ENCODE measurements at places on chromosomes 7 and 10.

GRCh38 chr7:55593172-55593514 lies 20.8 kb upstream of the VOPP1 start:
- no peak for DNase-seq

GRCh38 chr10:47415520-47416304 lies 31.6 kb upstream of the ZNF488 start:
- no peak for DNase-seq

DNA sequence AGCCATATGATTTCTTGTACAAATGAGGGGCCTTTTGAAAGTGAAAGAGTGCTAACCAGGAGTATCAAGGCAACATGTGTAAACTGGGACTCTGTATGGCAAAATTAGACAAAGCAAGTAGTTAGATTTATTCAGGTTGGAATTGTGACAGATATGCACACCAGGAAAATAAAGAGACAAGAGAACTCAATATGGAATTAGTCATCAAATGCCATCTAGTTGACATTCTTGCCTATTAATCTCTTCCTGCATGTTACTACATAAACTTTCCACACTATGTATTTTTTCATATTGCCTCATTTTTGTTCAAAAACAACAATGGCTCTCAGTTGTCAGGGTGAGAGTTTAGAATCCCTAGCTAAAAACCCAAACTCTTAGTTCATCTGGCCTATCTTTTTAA lies 799.0 kb downstream of the NRG3 start:
- no peak for DNase-seq

DNA sequence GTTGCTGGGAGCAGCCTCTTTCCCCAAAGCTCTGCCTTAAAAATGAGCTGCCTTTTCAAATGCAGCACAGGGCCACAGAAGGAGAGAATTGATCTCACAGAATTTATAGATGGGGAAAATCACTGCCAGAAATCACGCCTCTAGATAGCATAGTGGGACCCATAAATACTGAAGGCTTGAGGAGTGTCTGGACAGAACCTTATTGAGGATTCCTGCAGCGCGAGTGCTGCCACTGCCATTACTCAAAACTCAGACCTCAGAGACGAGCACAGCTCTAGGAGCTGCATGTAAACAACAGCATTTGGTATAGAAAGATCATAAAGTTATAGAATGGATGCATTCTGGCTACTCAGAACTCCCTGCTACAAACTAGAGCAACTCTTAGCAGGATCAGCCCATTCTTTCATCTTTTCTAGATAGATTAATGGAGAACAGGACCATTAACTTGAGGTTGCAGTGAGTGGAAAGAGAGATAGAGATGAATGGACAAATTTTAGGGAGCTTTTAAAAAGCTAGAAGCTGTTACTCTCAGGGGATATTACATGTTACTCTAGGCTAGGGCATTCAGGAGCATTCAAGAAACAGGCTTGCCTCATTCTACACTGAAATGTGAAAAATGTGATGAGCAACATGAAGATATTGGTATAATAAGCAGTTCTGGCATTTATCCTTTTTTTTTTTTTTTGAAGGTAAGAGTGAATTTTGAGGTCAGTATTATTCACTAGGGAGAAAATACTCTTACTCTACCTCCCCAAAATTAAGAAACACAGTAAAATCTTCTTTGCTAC lies 267.2 kb upstream of the SLC26A5 start:
- no peak for DNase-seq

GRCh38 chr7:136925556-136925955 lies 57.1 kb downstream of the CHRM2 start:
- DNase-seq: no peak

GRCh38 chr7:82263920-82264782 lies 179.4 kb downstream of the CACNA2D1 start:
- DNase-seq: no peak

GRCh38 chr7:40815512-40815911 lies 680.7 kb downstream of the SUGCT start:
- no peak for DNase-seq

DNA sequence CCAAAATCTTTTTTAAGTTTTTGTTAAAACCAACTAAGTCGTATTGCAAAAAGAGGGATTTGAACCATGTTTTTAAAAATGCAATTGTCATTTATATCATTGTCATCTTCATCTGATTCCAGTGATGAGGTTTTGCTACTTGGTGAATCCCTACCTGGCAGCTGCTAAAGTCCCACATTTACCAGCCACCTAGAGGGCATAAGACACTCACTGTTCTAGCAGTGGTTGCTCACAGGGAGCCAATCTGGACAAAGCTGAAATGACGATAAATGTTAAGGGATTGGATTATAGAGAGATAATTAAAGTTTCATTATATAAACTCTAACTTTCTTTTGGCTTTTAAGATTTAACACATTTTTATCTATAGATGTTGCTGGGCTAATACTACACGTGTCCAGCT lies 18.7 kb downstream of the KIFBP start:
- DNase-seq: no peak

DNA sequence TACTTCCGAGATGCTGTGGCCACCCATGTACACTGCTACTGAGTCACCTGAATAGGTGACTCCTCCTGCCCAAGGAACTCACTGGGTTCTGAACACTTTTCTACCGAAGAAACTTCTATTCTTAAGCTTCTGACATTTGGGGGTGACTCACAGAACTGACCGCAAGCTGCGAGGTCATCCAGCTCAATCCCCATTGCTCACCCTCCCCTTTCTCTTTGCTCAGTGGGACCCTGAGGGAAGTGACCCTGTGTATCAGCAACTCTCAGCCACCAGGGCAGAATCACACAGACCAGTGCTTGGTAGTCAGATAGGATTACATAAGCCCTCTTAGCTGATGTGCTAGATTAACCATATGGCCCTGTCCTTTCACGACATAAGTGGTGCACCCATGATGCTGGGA lies 46.3 kb downstream of the INSYN2A start:
- no peak for DNase-seq

DNA sequence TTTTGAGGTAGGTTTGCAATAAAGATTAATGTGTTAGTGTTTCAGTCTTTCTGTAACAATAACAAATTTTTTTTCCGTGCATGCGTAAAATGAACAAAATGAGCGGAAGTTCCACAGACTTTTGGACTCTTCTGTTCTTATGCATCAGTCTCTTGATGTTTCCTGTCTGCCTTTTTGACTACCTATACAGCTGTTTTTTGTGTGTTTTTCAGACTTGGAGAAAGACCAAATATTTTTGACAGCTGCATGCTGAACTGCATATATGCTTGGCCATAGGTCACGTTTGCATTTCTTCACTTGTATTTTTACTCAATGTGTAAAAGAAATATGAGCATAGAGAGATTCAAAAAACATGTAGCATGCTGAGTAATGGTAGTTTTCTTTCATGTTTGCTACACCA lies 119.3 kb downstream of the BBS9 start:
- DNase-seq: no peak

DNA sequence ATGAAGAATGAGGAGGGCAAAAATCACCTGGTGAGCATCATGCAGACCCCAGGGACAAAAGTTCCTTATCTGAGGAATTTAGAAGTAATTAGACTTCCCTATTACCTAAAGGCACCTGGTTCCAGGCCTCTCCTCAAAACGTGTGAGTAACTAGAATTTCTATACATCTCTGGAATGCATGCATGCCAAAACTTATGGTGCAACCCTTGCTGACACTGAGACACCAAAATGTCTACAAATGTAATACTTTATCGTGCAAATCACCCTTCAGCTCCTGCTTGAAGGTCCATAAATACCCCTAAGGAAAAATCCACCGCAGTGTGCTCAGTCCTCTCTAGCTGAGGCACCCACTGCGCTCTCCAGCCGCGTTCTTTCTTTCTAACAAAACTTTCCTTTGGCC lies 84.2 kb downstream of the PAXIP1 start:
- DNase-seq: no peak

DNA sequence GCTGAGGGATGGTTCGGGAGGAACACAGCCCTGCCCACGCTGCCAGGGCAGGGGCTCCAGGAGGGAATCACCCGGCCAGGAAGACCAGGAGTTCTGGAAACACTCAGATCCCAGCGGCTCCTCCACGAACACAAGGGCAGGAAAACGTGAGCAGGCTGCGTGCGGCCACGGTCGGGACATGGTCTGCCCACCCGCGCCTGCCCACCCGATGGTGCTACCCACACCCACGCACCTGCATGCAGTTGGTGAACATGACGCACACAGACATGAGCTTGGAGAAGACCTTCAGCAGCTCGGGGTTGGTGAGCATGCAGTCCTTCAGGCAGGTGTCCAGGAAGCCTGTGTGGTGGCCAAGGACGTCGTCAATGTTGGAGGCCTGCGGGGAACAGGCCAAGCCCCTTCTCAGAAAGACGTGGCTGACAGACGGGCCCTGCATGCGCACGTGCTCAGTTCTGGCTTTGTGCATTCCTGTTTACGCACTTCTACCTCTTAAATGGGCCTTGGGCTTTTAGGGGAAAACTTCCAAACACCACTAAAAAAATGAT lies 6.2 kb upstream of the ADAM8 start:
- DNase-seq: no peak
